ENCODE measurements at places on chromosomes 12 and 14.

DNA sequence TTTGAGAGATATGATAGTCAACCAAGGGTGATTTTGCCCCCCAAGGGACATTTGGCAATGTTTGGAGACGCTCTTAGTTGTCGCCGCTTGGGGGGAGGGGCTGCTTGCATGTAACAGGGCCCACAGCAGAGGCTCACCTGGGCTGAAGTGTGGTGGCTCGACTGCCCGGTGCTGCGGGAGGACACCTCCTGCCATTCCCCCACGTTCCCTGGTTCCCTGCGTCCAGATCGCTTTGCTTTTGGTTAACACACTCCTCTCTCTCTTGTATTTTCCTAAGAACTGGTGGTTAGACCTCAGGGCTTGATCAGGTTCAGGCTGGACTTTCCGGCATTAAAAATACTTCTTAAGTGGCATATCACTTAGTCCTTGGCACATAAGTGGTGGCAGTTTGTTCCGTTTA lies 18.9 kb downstream of the PPP2R5C start:
- no peak for ATAC-seq

DNA sequence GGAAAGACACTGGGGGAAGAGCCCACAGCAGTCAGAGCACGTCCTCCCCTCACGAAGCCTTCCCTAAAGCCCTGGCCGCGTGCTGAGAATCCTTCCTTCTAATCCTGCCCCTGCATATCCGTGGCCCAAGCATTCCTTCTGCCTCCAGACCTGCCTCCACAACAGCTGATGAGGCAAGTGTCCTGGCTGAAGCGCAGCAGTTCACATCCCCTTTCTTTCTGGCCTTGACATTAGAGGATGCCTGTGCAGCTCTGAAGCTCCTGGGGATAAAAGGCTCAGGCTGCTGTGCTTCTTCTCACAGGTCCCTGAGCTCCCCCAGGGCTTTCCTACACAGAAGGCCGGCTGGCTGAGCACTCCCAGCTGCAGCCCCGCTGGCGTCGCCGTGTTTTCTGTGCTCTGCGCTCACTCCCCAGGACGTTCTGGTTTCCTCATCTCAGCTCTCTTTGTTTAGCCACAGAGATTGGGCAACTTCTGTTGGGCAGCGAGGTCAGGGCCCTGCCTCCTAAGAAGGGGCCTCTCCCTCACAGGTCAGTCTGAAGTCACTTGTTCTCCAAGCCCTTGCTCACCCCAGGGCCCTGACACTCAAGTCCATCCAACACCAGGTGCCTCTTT lies 45.8 kb downstream of the NINJ2 start:
- peak; percentile 89 for ATAC-seq

DNA sequence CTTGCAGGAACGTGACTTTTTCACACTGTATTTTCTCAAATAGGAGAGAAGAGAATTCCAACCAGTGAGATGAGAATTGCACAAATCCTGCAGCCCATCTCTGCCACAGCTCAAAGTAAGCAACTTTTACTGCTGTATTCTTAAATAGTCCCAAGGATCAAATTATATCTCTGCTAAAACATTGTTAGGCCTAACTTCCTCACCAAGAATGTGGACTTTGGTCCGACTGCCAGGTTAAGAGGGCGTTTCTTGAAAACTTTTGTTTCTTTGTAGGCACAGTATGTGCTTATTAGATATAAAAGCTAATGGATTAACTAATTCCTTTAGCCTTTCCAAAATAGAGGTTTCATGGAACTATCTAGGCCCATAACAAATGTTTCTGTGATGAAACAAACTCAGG lies 61.4 kb upstream of the IFNG-AS1 start:
- ATAC-seq = no peak

DNA sequence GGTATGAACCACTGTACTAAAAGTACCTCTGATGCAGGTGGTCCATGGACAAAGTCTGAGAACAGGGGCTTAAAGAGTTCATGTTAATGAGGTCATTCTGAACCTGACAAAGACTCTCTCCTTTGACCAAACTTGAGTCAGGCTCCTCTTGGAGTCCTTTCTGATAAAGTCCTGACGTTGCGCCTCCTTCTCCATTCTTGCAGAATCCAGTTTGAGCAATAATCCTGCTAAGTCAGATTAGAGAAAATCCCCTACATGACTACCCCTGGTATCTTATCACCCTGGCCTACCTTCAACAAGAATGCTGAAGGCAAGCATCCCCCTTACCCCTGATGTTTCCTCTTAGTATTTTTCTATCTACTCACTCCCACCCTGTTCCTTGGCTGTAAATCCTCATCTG lies 46.0 kb upstream of the ISM2 start:
- ATAC-seq = no peak

DNA sequence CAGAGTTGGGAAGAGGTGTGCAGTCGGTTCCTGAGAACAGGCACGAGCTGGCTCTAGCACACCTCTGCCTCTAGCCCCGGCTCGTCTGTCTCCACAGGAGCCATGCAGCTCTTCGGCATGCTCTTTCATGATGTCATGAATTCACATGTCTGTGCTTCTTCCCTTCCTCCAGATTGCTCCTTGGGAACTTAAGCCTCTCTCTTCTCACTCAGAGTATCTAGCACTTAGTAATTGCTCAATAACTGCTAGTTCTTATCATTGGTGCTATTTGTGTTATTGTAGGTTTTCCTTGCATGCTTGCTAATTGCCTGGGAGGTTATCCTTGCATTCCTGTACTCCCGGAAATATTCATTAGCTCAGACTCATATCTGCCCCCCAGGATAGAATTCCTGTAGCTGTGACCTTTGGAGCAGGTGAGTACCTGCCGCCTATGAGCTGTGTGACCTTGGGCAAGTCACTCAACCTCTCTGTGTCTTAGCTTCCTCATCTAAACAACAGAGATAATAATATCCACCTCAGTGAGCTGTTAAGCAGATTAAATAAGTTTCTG lies 19.5 kb downstream of the FAM181A start:
- no peak for ATAC-seq

DNA sequence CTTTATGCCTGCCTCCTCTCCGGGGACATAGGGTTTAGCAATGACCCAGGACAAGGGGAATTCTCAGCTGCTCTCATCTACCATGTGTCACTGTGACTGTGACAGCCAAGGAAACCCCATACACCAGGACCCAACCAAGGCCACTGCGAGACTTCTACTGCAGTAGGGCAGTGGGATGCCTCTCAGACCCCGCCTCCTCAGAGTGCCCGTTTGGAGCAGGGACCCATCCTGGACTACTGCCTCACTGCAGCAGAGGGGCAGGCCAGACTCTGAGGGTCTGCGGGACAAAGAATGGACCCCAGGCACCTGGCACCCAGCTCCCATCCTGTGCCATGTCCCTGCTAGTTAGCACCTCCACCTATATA lies 71.3 kb upstream of the DDX11 start:
- no peak for ATAC-seq

DNA sequence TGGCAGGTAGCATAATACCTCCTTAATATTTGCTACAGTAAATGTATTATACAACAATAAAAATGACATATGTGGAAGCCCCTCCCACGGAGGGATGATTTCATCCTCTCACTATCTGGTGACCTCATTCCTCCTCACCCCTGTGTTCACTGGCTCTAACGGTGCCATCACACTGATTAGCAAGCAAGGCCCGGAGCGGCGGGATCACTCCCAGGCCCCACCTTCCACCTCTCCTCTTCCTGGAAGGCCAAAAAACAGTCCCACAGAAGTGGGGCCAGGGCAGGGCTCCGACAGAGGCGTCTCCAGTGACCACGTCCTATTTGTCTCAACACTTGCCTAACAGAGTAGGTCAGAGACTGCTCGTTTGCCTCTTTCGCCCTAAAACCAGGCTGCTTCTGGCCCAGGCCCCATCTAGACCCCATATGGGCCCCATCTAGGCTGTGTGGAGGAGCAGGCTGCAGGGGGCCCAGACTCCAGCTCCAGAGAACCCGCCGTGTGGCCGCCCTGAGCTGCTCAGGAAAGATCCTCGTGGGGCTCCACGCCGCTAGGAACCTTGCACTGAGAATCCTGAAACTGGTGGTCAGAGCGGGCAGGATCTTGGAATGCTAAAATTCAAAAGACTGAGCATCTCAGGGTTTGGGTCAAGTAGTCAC lies 3.7 kb downstream of the SELPLG start:
- peak; percentile 64 for ATAC-seq

GRCh38 chr12:69284131-69284530 lies 44.8 kb downstream of the CPSF6 start:
- ATAC-seq = peak; percentile 79

GRCh38 chr12:69388371-69388770 lies 28.8 kb downstream of the YEATS4 start:
- no peak for ATAC-seq

GRCh38 chr12:108620236-108620879 lies 13.3 kb downstream of the SELPLG start:
- no peak for ATAC-seq

GRCh38 chr12:106018286-106018685 lies 120.5 kb downstream of the NUAK1 start:
- ATAC-seq = no peak
